ENCODE measurements at places on chromosomes 12 and 14. TPM values are rescaled to one million over a fixed set of nuclear protein-coding genes. Genes with fewer than 3 reads are reported as not detected.

- peak overlapping the region; percentile 75 for H3K4me3 ChIP-seq
- H3K36me3 ChIP-seq, result no peaks in the 10 kb centered on the region
- no peaks in the 10 kb centered on the region for H3K27me3 ChIP-seq
- DNase-seq, result peak; percentile 46
- peak overlapping the region; percentile 100 for H3K27ac ChIP-seq
- H3K4me1 ChIP-seq, result peaks cover 27% of the 10 kb centered on the region
Observed at GRCh38 chr14:31206536-31207286, 882 bp downstream of the HECTD1 start.

DNA sequence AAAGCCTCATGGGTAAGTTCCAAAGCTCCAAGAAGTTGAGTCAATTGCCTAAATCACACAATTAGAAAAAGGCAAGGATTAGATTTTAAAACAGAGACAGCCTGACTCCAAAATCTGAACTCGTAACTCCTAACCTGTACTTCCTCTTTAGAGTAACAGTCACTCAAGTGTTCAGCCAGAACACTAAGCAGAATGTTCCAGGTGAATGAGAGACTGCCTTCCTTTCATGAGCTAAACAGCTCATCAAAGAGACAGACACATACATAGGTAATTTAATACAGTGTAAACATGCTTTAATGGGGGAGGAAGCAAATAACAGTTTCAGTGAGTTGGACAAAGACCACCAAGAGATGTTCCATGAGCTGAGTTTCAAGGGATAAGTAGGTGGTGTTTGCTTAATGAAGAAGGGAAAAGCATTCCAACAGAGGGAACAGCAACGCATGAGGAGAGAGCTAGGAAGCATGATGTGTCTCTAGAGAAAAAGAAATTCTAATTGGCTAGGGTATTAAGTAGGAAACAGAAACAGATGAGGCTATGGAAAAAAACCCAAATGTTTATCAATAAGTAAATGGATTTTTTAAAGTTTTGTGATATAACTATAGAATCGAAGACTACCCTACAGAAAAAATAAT lies 403.9 kb downstream of the MED13L start:
- peak overlapping the region; percentile 55 for H3K27ac ChIP-seq
- no peaks in the 10 kb centered on the region for H3K27me3 ChIP-seq
- H3K36me3 ChIP-seq, result no peaks in the 10 kb centered on the region
- no peak for DNase-seq

- DNase-seq, result no peak
- no peaks in the 10 kb centered on the region for H3K27me3 ChIP-seq
- no peaks in the 10 kb centered on the region for H3K36me3 ChIP-seq
- no peak overlapping the region for H3K4me3 ChIP-seq
- H3K4me1 ChIP-seq, result no peaks in the 10 kb centered on the region
- no peak overlapping the region for H3K27ac ChIP-seq
Observed at GRCh38 chr12:71469258-71469750, 29.7 kb downstream of the LGR5 start.

DNA sequence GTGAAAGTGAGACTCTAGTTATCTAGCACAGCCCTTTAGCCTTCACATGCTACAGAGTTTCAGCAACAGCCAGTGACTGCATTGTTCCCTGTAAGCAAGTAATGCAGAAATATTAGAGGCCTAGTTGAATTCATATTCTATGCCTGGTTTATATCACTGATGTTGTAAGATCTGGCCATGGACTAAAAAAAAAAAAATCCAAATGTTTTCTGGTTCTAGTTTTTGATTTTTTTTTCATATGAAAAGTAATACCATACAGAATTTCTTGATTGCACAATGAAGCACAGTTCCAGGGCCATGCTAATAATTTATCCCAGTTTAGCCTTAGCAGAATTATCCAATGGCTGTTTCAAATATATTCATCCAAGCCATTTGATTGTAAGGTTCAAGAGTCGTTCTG lies 341.5 kb upstream of the DDHD1 start:
- H3K27ac ChIP-seq, result no peak overlapping the region
- H3K4me3 ChIP-seq, result no peak overlapping the region
- H3K4me1 ChIP-seq, result peaks cover 16% of the 10 kb centered on the region
- no peak for DNase-seq

- H3K4me1 ChIP-seq, result no peaks in the 10 kb centered on the region
- DNase-seq, result no peak
- H3K27ac ChIP-seq, result no peak overlapping the region
- H3K4me3 ChIP-seq, result no peak overlapping the region
Observed at GRCh38 chr14:19754172-19754571, 10.8 kb downstream of the OR4Q3 start.

DNA sequence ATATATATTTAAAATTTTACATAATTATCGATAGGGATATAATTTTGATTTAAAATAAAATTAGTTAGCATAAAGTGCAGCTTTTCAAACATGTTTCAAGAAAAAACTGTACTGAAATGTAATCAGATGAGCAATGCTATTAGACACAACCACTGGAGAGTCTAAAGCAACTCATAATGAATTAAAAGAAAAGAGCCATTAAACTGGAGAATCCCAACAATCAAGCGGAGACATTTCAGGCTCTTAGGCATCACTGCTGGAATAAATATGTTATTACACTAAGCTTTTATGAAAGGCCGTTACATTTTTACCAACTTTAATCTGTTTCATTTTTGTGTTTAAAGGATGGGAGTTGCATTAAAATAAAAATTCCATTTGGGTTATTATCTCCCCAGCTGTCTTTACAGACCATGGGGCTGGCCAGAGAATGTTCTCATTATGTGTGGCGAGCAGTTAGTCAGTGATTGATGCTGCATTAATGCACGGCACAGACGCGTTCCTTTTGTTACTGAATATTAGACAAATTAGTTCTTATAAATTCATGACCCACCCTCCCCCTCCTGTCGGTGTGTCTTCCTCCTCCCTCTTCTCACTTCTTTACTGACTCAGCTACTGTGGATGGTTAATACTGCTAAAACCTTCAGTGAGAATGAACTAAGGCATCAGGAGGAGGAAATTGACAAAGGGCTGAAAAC lies 156.8 kb downstream of the PDZRN4 start:
- H3K36me3 ChIP-seq, result no peaks in the 10 kb centered on the region
- no peaks in the 10 kb centered on the region for H3K4me1 ChIP-seq
- DNase-seq, result no peak
- H3K4me3 ChIP-seq, result no peak overlapping the region
- no peaks in the 10 kb centered on the region for H3K27me3 ChIP-seq

DNA sequence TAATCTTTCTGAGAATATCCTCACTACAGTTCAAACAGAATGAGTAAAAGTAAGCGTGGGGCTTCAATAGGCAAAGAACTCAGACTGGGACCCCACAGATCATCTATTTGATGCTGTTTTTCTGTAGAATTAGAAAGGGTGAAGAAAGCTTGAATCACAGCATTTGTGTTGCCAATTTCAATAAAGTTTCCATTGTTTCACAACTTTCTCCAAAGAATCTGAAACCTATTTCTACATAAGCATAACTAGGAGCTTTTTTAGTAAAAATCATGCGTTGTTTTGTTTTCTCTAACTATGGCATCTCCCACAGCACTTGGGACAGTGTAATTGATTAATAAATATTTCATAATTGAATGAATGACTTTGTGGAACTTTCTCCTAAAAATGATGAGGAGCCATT lies 16.7 kb upstream of the NEDD1 start:
- H3K27ac ChIP-seq, result no peak overlapping the region
- no peak for DNase-seq
- H3K27me3 ChIP-seq, result no peaks in the 10 kb centered on the region
- H3K4me3 ChIP-seq, result no peak overlapping the region
- H3K36me3 ChIP-seq, result no peaks in the 10 kb centered on the region

DNA sequence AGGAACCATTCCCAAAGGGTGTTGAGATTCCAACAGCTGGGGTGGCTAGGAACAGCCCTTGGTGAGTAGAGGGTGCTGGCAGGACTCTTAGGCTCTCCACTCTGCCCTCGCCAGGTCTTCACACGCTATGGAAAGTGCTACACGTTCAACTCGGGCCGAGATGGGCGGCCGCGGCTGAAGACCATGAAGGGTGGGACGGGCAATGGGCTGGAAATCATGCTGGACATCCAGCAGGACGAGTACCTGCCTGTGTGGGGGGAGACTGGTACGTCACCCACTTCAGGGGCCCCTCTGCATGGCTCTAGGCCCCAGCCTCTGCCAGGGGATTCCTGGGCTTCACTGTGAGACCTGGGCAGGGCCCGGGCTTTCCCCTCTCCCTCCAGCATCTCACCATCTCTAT lies 8.0 kb upstream of the SMARCD1 start:
- no peak overlapping the region for H3K4me3 ChIP-seq
- H3K4me1 ChIP-seq, result no peaks in the 10 kb centered on the region
- H3K27me3 ChIP-seq, result no peaks in the 10 kb centered on the region
- no peak for DNase-seq
- no peaks in the 10 kb centered on the region for H3K36me3 ChIP-seq
- no peak overlapping the region for H3K27ac ChIP-seq

- H3K4me3 ChIP-seq, result peak within 1 kb of the TSS; percentile 16
- no peaks in the 10 kb centered on the region for H3K4me1 ChIP-seq
- DNase-seq, result peak; percentile 17
- no peaks in the 10 kb centered on the region for H3K36me3 ChIP-seq
- no peak within 1 kb of the TSS for H3K27ac ChIP-seq
- H3K27me3 ChIP-seq, result no peaks in the 10 kb centered on the region
Observed at GRCh38 chr12:121038861-121039668, at the start of gene OASL. Gene OASL, minus strand, starts transcription at chr12:121039246. Its CDS starts 275 bp downstream, at chr12:121038971.

- H3K4me1 ChIP-seq, result no peaks in the 10 kb centered on the region
- DNase-seq, result no peak
- no peaks in the 10 kb centered on the region for H3K27me3 ChIP-seq
- no peak overlapping the region for H3K4me3 ChIP-seq
- H3K27ac ChIP-seq, result no peak overlapping the region
Observed at GRCh38 chr12:129496226-129496625, 407.6 kb downstream of the TMEM132D start.

GRCh38 chr14:74437496-74438053 lies 11.6 kb upstream of the SYNDIG1L start:
- H3K4me1 ChIP-seq, result no peaks in the 10 kb centered on the region
- DNase-seq, result no peak
- no peak overlapping the region for H3K27ac ChIP-seq

- H3K36me3 ChIP-seq, result no peaks in the 10 kb centered on the region
- no peaks in the 10 kb centered on the region for H3K4me1 ChIP-seq
- no peak overlapping the region for H3K4me3 ChIP-seq
- H3K27me3 ChIP-seq, result no peaks in the 10 kb centered on the region
Observed at GRCh38 chr14:59997449-59997848, 77.5 kb downstream of the LRRC9 start.

DNA sequence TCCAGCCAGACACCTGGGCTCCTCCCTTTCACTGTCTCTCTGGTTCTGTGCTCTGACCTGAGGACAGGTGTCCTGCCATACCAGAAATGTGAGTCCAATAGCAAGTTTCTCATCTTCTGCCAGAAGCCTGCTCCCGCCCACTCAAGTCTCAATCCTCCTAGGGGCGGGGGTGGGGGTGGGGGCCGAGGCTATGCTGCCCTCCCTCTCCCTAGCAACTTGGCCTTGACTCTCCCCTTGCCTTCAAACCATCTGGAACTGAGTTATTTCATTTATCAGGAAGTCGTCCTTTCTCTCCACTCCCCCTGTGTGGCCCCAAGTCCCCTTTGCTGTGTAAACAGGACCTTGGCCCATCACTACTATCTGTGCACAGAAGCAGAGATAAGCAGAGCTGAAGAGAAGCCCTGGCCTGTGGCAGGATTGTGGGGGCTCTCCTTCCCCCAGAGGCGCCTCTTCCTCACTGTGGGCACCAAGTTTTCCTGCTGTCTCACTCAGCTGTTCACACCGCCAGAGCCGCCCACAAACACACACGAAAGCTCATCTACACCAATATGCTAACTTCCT lies 117.1 kb downstream of the DPF3 start:
- no peaks in the 10 kb centered on the region for H3K27me3 ChIP-seq
- no peak overlapping the region for H3K4me3 ChIP-seq
- no peaks in the 10 kb centered on the region for H3K4me1 ChIP-seq
- DNase-seq, result no peak
- no peaks in the 10 kb centered on the region for H3K36me3 ChIP-seq

DNA sequence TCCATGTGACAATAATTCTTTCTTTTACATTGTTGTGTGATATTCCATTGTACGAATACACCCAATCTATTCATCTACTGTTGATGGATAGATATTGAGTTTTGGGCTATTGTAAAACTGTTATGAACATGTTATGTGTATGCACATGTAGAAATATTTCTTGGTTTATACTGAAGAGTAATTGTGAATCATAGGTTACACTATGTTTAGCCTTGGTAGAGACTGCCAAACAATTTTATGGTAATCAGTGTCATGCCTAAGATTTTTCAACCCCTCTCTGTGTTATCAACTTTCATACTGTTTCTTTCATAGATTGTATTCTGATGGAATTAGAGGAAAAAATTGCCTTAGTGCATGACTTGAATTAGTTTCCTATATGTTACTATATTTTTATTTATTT lies 39.5 kb downstream of the FRMD6 start:
- DNase-seq, result no peak
- H3K27ac ChIP-seq, result no peak overlapping the region
- H3K4me1 ChIP-seq, result no peaks in the 10 kb centered on the region
- no peaks in the 10 kb centered on the region for H3K27me3 ChIP-seq

DNA sequence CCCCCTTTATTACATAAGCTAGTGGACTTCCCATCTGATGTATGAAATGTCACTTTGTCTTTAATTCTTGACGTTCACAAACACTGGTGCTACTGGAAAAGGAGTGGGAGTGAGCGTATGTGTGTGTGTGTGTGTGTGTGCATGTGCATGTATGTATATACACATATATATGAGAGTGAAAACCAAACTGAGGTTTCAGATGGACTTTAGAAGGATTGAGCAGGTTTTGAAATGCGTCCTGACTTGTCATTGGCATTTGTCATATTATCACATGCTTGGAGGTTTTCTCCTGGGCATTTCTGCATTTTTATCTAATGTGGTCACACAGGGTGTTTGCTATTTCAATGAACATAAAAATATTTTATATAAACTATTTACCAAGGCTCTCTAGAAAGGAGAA lies 1085.9 kb downstream of the BCL11B start:
- peaks cover 3% of the 10 kb centered on the region for H3K27me3 ChIP-seq
- H3K36me3 ChIP-seq, result no peaks in the 10 kb centered on the region
- H3K4me3 ChIP-seq, result no peak overlapping the region
- no peak for DNase-seq
- no peak overlapping the region for H3K27ac ChIP-seq

DNA sequence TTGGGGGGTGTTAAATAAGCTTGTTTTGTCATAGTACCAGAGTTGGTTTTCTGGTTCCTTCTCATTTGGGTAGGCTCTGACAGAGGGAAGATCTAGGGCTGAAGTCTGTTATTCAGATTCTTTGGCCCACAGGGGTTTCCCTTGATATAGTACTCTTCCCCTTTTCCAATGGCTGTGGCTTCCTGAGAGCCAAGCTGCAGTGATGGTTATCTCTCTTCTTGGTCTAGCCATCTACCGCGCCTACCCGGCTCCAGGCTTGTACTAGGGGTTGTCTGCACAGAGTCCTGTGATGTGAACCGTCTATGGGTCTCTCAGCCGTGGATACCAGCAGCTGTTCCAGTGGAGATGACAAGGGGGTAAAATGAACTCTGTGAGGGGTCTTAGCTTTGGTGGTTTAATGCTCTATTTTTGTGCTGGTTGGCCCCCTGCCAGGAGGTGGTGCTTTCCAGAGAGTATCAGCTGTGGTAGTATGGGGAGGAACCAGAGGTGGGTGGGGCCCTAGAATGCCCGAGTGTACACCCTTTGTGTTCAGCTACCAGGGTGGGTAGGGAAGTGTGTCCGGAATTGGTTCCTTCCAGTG lies 209.7 kb downstream of the GPHN start:
- no peaks in the 10 kb centered on the region for H3K4me1 ChIP-seq
- H3K27me3 ChIP-seq, result no peaks in the 10 kb centered on the region
- no peak overlapping the region for H3K27ac ChIP-seq
- no peaks in the 10 kb centered on the region for H3K36me3 ChIP-seq
- no peak overlapping the region for H3K4me3 ChIP-seq
- no peak for DNase-seq

Gene RNASE4
- 50.5 TPM for total RNA-seq

Gene GOLGA5
- total RNA-seq, result 57.9 TPM

Gene PTPRQ
- 23.1 TPM for total RNA-seq

Gene C12orf54
- total RNA-seq, result not detected

Gene KCNH3
- total RNA-seq, result 2.1 TPM
